ENCODE measurements at places on chromosomes 2 and 18. TPM values are rescaled to one million over a fixed set of nuclear protein-coding genes. Genes with fewer than 3 reads are reported as not detected.

The CCDC68 gene
- total RNA-seq, result 8.3 TPM

The NPPC gene
- total RNA-seq, result not detected

The DSC2 gene
- total RNA-seq, result under 0.01 TPM

The MAP3K19 gene
- not detected for total RNA-seq

DNA sequence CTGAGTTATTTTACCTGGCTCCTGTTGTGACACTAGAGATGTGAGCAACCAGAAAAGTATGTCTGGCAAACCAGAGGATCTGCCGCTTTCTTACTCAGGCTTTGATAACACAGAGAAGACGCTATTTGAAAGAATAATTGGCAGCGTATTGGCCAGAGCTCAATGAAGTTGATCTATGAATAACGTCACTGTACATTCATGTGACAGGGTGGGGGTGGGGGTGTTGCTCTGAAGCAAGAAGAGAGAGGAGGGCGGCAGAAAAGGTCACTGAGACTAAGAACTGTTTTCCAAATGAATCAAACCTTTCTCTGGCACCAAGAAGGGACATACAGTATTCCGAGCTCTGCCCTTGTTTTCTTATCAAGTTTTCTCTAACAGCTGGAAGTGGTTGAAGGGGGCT is 1.7 kb upstream of the ONECUT2 start:
- no peak for DNase-seq

DNA sequence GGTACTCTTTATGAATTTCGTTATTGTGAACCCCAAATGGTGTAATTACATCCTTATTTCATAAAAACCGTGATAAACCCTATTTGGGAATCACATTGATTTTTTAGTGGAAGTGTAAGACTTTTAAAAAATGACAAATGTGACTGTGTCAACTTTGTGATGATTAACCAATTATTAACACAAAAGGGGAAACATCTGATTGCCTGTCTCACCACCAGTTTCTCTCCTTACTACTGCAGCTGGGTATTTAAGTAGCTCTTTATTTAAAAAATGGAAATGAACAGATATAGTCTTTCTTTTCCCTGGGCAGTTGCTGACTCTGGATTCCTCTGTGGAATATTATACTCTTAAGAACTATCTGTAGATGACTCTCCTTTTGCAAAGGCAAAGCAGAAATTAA is 11.6 kb upstream of the RPE start:
- DNase-seq, result no peak

DNA sequence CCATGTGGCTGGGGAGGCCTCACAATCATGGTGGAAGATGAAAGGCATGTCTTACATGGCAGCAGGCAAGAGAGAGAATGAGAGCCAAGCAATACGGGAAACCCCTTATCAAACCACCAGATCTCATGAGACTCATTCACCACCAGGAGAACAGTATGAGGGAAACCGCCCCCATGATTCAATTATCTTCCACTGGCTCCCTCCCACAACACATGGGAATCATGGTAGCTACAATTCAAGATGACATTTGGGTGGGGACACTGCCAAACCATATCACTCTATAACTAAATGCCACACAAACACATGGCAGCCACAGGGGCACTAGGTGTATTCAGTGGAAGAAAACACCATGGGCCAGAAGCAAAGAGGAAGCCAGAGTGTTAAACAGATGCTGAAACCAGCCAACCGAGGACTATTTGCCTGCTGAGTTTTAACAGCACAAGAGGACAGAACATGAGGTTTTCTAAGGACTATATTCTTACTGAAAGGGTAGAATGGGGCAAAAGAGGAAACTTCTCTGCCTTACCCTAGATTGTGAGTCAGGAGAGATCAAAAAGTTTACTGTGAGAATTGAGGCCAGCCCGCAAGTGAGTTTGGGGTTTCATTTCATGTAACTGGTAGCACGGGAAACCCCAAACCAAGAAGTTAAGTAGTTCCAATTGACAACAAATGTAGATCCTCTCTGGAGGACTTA is 49.2 kb downstream of the SIGLEC15 start:
- no peak for DNase-seq

DNA sequence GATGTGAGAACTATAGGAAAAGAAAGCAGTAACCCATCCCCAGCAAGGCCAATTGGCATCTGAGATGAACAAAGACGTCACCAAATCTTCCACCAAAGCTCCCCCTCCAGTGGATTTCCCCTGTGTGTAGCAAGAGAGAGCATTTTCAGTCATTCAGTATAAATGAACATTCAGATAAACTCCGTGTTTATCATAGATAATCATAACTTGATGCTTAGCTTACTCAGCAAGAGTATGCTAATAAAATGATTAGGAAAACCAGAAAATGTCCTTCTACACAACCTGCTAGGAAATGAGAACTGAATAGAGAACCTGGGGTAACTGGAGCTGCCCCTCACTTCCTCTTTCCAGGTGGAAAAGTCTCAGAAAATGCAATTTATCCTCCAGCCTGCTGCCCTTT is 198.0 kb upstream of the CCDC150 start:
- DNase-seq, result no peak

GRCh38 chr2:221435171-221435570 is 136.9 kb downstream of the EPHA4 start:
- no peak for DNase-seq

DNA sequence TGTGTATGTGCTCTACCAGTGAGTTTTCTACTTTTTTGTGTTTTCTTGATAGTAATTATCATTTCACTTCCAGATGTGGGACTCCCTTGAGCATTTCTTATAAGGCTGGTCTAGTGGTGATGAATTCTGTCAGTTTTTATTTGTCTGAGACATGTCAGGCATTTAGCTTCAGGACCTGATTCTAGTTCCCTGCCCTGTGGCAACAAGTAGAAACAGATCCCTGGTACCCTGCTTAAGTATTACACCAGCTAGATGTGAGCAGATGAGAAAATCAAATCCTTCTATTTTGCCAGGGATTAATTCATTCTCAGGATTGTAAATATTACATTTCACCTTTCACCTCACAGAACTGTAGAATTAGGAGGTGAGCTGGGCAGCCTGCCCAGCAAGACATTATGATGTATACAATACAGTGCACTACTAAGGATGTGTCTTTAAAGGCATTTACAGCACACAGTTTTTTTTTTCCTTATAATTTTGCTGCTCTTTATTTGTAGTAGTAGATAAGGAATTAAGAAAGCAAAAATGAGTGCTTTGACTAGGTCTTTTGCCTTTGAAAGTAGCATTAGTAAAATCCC is 35.1 kb downstream of the GALM start:
- DNase-seq, result peak; percentile 11

- DNase-seq, result no peak
These were observed 51.4 kb upstream of the SGPP2 start for GRCh38 chr2:222372993-222373392.

GRCh38 chr18:26293982-26294381 is 67.7 kb downstream of the TAF4B start:
- DNase-seq, result no peak

DNA sequence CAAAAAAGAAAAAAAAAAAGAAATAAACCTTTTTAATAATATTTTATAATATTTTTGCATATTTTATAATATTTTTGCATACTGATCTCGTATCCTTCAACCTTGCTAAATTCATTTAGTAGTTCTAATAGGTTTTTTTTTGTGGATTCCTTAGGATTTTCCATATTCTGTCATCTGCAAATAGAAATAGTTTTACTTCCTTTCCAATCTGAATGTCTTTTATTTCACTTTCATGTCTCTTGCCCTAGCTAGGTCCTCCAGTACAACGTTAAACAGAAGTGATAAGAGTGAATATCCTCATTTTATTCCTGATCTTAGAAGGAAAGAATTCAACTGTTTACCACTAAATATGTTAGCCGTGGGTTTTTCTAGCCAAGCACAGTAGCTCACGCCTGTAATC is 13.7 kb downstream of the LMAN2L start:
- DNase-seq, result no peak

GRCh38 chr2:134911400-134911785 is 7.2 kb upstream of the CCNT2 start:
- no peak for DNase-seq

Data from fibroblast of lung (primary cell).